ENCODE measurements at places on chromosomes 5 and 9. TPM values are rescaled to one million over a fixed set of nuclear protein-coding genes. Genes with fewer than 3 reads are reported as not detected.
A peak's percentile ranks its signal among the peaks of the same experiment; 100 is the strongest.

- no peak overlapping the region for H3K4me3 ChIP-seq
These were observed 88.3 kb downstream of the ANKRD33B start for GRCh38 chr5:10652151-10652550.

- H3K36me3 ChIP-seq: no peaks in the 10 kb centered on the region
- no peak for DNase-seq
- H3K27ac ChIP-seq: no peak overlapping the region
- no peaks in the 10 kb centered on the region for H3K27me3 ChIP-seq
- no peak overlapping the region for H3K4me3 ChIP-seq
These were observed 208.8 kb downstream of the SPOCK1 start for GRCh38 chr5:137290373-137290772.

DNA sequence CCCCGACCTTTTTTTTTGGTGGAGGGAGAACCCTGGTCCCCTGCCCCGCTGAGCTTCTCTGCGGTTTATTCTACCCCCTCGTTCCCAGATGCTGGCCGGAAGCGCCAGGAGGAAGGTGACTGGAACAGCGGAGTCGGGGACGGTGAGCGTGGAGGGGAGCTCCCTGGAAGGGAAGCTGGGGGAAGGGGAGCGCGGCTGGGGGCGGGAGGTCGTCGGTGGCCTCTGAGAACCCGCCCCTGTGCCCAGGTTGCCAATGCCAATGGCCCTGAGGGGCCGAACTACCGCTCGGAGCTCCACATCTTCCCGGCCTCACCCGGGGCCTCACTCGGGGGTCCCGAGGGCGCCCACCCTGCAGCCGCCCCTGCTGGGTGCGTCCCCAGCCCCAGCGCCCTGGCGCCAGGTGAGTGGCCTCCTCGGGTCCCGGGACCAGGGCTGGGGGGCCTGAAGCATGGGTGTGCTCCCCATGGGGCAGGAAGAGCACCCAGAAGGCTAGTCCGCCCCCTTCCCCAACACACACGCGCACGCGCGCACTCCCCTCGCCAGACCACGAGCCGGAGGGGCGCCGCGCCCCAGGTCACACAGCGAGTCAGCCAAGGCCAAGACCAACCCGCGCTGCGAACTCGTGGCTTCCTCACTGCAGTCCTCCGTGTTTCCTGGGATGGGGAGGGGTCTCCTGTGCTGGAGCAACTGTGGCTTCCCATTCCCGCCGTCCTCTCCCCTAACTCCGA is 10.6 kb downstream of the MYOZ3 start:
- H3K36me3 ChIP-seq: no peaks in the 10 kb centered on the region
- H3K27me3 ChIP-seq: no peaks in the 10 kb centered on the region
- peaks cover 9% of the 10 kb centered on the region for H3K4me1 ChIP-seq
- H3K4me3 ChIP-seq: peak overlapping the region; percentile 43
- DNase-seq: peak; percentile 42

Gene PTGDS
- 4.8 TPM for total RNA-seq

- no peaks in the 10 kb centered on the region for H3K36me3 ChIP-seq
- H3K27ac ChIP-seq: no peak overlapping the region
- no peaks in the 10 kb centered on the region for H3K27me3 ChIP-seq
- DNase-seq: no peak
These were observed 32.0 kb upstream of the SPTLC1 start for GRCh38 chr9:92147030-92147851.

- H3K4me3 ChIP-seq: no peak overlapping the region
- DNase-seq: no peak
- H3K27me3 ChIP-seq: no peaks in the 10 kb centered on the region
- no peak overlapping the region for H3K27ac ChIP-seq
These were observed 393.4 kb upstream of the IRX4 start for GRCh38 chr5:2276101-2276500.

GRCh38 chr9:135224286-135224877 is 136.9 kb downstream of the OLFM1 start:
- H3K36me3 ChIP-seq: no peaks in the 10 kb centered on the region
- no peak overlapping the region for H3K4me3 ChIP-seq
- DNase-seq: peak; percentile 47
- no peak overlapping the region for H3K27ac ChIP-seq

GRCh38 chr5:124742983-124743601 is 3.3 kb downstream of the ZNF608 start:
- peak overlapping the region; percentile 56 for H3K4me3 ChIP-seq
- no peak for DNase-seq
- no peaks in the 10 kb centered on the region for H3K27me3 ChIP-seq
- peaks cover 17% of the 10 kb centered on the region for H3K4me1 ChIP-seq

Gene PTCH1
- total RNA-seq: 3.1 TPM

GRCh38 chr5:112210430-112211005 is 208.6 kb downstream of the EPB41L4A start:
- no peaks in the 10 kb centered on the region for H3K36me3 ChIP-seq
- no peaks in the 10 kb centered on the region for H3K4me1 ChIP-seq
- H3K27me3 ChIP-seq: no peaks in the 10 kb centered on the region
- H3K27ac ChIP-seq: no peak overlapping the region
- no peak for DNase-seq

- H3K36me3 ChIP-seq: no peaks in the 10 kb centered on the region
- no peak overlapping the region for H3K4me3 ChIP-seq
- no peaks in the 10 kb centered on the region for H3K4me1 ChIP-seq
- H3K27ac ChIP-seq: no peak overlapping the region
- no peaks in the 10 kb centered on the region for H3K27me3 ChIP-seq
- DNase-seq: no peak
These were observed 70.3 kb downstream of the TEK start for GRCh38 chr9:27179245-27179865.

- no peaks in the 10 kb centered on the region for H3K36me3 ChIP-seq
- peak overlapping the region; percentile 62 for H3K27ac ChIP-seq
- DNase-seq: peak; percentile 97
- no peaks in the 10 kb centered on the region for H3K27me3 ChIP-seq
- no peak overlapping the region for H3K4me3 ChIP-seq
These were observed 84.1 kb downstream of the AMBP start for GRCh38 chr9:113993838-113994540.

Gene EIF4E1B
- not detected for total RNA-seq

Gene WDR70
- total RNA-seq: 12.9 TPM

- peak overlapping the region; percentile 63 for H3K4me3 ChIP-seq
- H3K4me1 ChIP-seq: peaks cover 15% of the 10 kb centered on the region
- H3K27ac ChIP-seq: peak overlapping the region; percentile 86
- H3K27me3 ChIP-seq: no peaks in the 10 kb centered on the region
- peak; percentile 85 for DNase-seq
These were observed 728 bp upstream of the SLC1A1 start for GRCh38 chr9:4489562-4489918.

GRCh38 chr5:55223812-55224240 is 3.3 kb downstream of the MCIDAS start:
- no peaks in the 10 kb centered on the region for H3K27me3 ChIP-seq
- no peaks in the 10 kb centered on the region for H3K4me1 ChIP-seq
- H3K27ac ChIP-seq: no peak overlapping the region
- no peak for DNase-seq

DNA sequence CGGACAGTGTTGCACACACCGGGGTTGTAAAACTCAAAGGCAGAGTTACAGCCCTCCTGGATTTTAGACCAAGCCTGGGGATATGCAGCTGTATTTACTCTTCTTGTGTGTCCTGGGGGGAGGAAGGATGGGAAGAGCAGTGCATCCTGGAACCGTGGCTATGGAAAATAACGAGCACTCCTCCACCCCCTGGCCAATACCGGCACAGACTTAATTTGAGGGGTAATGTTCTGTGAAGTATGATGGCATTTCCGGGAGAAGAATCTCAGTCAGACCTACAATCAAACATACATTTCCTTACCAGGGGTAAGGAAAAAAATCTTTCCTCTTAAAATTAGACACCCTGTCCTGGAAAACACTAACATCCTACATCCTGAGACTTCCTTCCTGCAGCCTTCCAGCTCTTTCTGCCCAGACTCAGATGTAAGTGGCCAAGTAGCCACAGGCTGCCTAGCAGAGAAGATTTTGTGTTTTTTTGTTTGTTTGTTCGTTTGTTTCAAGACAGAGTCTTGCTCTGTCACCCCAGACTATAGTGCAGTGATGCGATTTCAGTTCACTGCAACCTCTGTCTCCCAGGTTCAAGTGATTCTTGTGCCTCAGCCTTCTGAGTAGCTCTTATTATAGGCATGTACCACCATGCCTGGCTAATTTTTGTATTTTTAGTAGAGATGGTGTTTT is 11.0 kb upstream of the ERMP1 start:
- H3K36me3 ChIP-seq: no peaks in the 10 kb centered on the region
- H3K27ac ChIP-seq: no peak overlapping the region
- H3K4me3 ChIP-seq: no peak overlapping the region
- H3K27me3 ChIP-seq: no peaks in the 10 kb centered on the region
- peaks cover 8% of the 10 kb centered on the region for H3K4me1 ChIP-seq
- no peak for DNase-seq

DNA sequence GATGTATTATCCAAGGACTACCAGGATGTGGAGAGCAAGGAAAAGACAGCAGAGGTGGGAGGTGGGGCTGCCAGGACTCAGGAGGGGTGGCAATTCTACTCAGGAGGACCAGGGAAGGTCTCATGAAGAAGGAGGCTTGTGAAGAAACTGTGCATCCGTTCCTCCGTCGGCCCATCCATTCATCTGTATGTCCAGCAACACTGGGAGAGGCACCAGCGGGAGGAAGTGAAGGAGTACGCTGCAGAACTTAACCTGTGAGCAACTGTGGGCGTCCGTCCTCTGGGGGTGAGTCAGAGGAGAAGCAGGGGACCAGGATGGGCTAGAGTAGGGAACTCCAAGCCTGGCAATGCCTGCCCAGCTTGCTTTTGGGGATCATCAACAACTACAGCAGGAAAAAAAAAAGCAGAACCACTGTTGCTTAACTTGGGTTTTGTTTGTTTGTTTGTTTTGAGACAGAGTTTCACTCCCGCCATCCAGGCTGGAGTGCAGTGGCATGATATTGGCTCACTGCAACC is 47.3 kb upstream of the NEURL1B start:
- no peaks in the 10 kb centered on the region for H3K4me1 ChIP-seq
- H3K36me3 ChIP-seq: no peaks in the 10 kb centered on the region
- H3K4me3 ChIP-seq: no peak overlapping the region
- no peaks in the 10 kb centered on the region for H3K27me3 ChIP-seq

- H3K4me1 ChIP-seq: no peaks in the 10 kb centered on the region
- no peak for DNase-seq
- H3K36me3 ChIP-seq: no peaks in the 10 kb centered on the region
- H3K4me3 ChIP-seq: no peak overlapping the region
These were observed 1.6 kb upstream of the CD72 start for GRCh38 chr9:35619800-35620158.

DNA sequence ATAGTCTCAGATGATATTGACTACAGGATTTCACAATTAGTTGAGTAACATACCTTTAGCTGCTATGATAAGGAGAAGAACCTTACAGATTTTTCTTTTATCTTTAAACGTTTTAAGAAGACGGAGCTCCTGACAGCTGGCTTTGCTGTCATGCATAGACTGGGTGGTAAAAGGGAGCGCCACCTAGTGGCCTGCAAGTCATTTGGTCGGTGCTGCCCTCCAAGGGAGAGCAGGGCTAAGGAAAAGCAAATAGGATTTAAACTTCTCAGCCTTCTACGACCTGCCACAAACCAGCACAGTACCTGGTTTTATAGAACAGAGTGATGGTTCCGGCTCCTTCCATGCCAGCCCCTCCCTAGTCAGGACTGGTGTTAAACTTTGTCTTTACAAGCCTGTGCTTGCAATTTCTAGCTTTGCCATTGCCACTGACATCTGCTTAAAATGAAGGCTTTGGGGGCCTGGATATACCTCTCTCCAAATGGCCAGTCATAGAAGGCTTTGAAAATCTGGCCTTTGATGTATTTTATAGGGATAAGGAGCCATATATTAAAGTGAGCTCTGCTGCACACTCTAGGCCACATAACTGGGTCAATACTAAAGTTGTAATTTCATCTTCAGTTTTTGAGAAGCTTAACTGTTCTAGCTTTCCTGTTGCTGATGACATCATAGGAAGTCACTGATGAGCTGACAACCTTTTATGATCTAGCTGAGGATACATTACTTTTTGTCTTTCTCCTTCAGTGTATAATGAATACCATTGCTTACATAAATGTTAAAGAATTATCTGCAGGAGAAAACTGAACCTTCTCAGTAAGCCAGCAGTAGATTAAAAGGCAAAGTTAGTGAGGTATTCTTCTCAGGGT is 31.1 kb upstream of the ADAMTSL1 start:
- H3K27me3 ChIP-seq: no peaks in the 10 kb centered on the region
- no peak overlapping the region for H3K4me3 ChIP-seq
- DNase-seq: peak; percentile 75
- H3K36me3 ChIP-seq: no peaks in the 10 kb centered on the region

DNA sequence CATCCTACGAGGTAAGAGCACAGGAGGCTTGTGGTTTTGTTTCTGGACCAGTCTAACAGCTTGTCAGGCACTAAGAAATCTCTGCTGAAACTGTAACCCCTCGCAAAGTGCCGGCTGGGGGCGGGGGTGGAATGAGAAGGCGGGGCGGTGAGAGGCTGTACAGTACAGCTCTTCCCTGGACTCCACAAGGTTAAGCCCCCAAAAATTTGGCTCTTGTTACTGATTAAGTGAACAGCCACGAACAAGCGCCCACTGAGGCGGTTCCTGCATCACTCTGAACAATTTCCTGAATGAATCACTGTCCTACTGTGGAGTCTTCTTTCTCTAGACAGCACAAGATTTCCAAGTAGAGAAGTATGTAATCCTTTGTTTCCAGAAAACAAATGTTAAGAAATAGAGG is 6.8 kb downstream of the FBP2 start:
- H3K36me3 ChIP-seq: no peaks in the 10 kb centered on the region
- DNase-seq: no peak
- no peak overlapping the region for H3K4me3 ChIP-seq
- no peaks in the 10 kb centered on the region for H3K4me1 ChIP-seq
- no peaks in the 10 kb centered on the region for H3K27me3 ChIP-seq
- peak overlapping the region; percentile 16 for H3K27ac ChIP-seq

DNA sequence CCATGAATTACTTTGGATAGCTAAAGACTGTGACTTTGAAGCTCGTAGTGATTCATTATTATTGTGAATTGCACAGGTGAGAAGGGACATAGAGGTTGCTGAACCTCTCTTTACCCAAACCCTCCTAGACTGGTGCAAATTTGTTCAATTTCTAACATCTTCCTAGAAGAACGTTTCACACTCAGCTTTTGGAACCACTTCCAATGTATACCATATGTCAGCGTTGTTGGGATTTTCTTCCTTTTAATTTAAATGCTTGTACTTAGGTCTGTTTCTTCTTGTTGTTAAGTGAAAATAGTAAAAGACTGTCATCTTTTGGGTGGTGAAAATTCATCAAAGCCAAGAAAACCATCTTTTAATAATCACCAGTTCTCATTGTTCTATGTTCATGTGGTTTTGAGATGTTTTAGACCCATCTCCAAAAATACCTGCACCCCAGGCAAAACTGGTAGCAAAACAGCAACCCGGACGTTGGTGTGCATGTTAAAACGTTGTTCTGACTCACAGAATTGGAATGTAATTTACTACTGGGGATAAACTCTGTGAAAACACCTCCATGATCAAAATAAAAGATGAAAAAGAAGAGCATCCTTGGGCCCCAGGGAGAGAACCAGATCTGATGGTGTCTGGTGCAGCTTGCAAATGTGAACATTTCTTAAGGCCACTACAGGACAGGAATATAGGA is 238.3 kb downstream of the NPR3 start:
- DNase-seq: no peak
- no peaks in the 10 kb centered on the region for H3K27me3 ChIP-seq
- H3K27ac ChIP-seq: no peak overlapping the region
- H3K4me3 ChIP-seq: no peak overlapping the region
- no peaks in the 10 kb centered on the region for H3K4me1 ChIP-seq
- H3K36me3 ChIP-seq: no peaks in the 10 kb centered on the region

- H3K4me3 ChIP-seq: no peak overlapping the region
- no peaks in the 10 kb centered on the region for H3K36me3 ChIP-seq
- H3K27me3 ChIP-seq: no peaks in the 10 kb centered on the region
- DNase-seq: no peak
- H3K27ac ChIP-seq: no peak overlapping the region
These were observed 511.3 kb upstream of the ADAMTS16 start for GRCh38 chr5:4628645-4629385.
